Ammon's horn (tissue), 1 donor: ENCODE measurements at places on chromosomes 3 and 15.

DNA sequence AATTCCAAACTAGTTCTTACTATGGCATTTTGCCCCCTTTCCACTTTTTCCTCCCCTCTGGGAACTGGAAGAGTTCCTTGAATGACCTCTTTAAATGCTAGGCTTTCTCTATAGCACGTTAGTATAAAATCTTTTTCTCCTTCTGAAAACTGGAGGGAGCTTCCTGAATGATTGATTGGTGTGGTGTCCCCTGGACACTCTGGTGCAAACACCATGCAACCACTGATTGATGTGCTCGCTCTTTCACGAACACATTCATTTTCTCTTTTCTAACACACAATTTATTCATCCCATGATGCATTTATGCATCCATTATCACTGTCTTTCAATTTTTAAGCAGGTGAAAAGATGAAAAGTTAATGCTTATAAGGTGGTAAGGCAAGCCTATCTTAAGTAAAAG is 159.1 kb upstream of the NANOGP8 start:
- no peak for DNase-seq

DNA sequence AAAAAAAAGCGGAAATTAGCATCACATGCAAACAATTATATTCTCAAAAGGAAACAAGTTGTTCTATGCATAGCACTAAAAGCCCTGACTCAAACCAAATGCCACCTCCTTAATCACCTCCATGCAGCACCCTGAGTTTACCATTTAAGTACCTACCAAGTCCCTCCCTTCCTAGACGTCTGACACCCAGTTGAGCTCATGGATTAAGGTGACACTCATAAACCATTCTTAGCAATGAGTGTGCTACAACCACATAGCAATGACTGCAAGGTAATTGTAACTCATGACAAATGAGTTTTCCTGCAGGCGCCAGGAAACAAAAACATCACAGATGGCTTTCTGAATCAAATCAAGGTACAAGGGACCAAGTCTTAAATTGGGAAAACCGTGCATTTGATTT is 32.0 kb downstream of the WWTR1 start:
- DNase-seq, result no peak

GRCh38 chr15:101501703-101502373 is 12.3 kb upstream of the PCSK6 start:
- DNase-seq, result peak; percentile 65

DNA sequence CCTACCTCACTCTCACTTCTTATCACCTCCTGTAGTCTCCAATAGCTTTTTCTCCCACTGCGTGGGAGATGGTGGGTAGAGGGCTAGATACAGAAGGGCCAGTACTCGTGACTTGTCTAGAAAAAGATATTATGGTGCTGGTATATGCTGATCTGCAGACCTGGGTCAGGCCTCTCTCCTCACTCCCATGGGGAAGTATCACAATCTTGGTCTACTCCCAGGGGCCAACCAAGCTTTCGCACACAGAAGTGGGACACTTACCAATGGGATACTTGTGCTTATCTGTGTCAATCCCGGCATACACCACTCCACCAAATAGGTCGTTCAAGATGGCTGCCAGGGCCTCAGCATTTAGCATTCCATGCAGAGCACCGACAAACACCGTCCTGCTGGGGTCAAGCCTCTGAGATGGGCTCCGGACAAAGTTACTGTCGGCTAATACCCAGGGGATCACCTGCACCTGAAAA is 9.0 kb upstream of the RPS17 start:
- DNase-seq, result no peak

GRCh38 chr15:67180514-67181191 is 73.8 kb downstream of the AAGAB start:
- DNase-seq, result no peak

- no peak for DNase-seq
Measured at GRCh38 chr3:124800511-124801258, 70.4 kb downstream of the UMPS start.

GRCh38 chr15:61671736-61672135 is 388.5 kb downstream of the VPS13C start:
- DNase-seq, result no peak

- peak; percentile 94 for DNase-seq
Measured at GRCh38 chr15:73700041-73700842, 16.1 kb downstream of the CD276 start.

DNA sequence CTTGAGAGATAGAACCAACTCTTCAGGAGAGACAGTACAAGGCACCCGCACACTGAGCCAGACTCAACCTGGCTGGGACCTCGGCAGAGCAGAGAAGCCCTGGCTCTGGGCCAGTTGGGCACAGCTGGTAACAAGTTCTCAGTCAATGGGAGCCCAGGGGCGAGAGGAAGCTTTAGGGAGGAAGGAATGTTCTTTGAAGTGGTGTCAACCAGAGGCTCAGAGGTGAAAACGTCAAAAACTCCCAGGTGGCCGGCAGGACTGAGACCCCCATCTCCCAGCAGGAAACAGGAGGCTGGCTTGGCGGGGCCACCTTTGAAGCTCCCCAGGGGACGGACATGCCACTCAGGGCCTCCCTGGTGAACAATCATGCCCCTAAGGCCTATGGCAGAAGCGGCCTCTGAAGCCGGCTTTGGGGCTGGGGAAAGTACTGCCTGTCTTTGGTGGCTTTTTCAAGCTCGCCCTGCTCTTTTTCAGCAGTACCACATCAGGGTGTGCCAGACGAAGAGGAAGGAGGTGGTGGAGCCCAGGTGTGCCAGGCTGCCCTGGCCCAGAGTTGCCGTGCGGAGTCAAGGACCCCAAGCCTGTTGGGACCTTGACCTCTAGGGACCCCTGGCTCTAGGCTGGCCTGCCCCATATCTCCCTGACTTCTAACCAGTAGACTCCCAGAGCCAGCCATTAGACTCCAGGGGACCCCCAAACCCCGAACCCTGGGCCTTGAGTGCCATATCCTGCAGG is 16.7 kb upstream of the TBC1D21 start:
- DNase-seq, result peak; percentile 25

- no peak for DNase-seq
Measured at GRCh38 chr3:163572856-163573255, 1505.4 kb downstream of the SI start.

DNA sequence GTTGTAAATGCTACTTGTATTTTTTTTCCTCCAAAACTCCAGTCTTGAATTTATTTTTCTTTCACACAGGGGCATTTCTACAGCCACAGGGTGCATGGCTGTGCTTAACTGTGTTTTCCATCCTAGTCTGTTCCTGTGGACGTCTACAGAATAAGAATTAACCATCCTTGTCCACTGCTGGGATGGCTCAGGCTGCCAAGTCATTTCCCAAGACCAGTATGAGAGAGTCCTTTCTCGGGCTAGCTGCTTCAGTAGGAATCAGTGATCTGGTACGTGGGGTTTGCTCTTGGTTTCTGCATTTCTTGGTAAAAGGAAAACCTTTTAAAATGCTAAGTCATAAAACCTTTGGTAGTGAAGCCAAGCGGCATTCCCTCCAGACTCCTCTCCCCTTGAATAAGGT is 29.8 kb downstream of the CHDH start:
- peak; percentile 80 for DNase-seq

GRCh38 chr3:3705090-3705775 is 94.0 kb upstream of the LRRN1 start:
- DNase-seq, result peak; percentile 82

GRCh38 chr3:185207931-185208746 is 45.7 kb downstream of the EHHADH start:
- no peak for DNase-seq

GRCh38 chr3:111904376-111905241 is 45.5 kb downstream of the PHLDB2 start:
- no peak for DNase-seq

DNA sequence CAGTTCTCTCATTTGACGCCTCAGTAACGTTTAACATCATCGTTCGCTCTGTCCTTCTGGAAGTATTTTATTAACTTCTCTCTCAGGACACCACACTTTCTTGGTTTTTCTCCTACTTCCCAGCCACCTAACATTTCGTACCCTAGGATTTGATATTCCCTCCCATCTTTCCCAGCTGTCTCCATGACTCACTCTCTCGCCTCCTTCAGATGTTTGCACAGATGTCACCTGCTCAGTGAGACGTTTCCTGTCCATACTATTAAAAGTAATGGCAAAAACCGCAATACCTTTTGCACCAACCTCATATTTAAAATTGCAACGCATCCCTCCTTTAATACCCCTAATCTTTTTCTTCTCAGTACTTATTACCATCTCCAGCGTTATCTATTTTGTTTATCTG is 62.1 kb upstream of the SPRED1 start:
- no peak for DNase-seq

- DNase-seq, result no peak
Measured at GRCh38 chr3:21294768-21295167, 456.2 kb downstream of the ZNF385D start.
